ENCODE measurements at places on chromosomes 2 and 18.

GRCh38 chr2:207662203-207662602 is 37.0 kb upstream of the METTL21A start:
- no peak for DNase-seq

- DNase-seq = no peak
Observed at GRCh38 chr18:3716116-3716660, 266.2 kb downstream of the TGIF1 start.

- DNase-seq = no peak
Observed at GRCh38 chr2:97658691-97659157, 5.1 kb downstream of the ACTR1B start.

- DNase-seq = no peak
Observed at GRCh38 chr2:232026910-232027309, 65.4 kb downstream of the DIS3L2 start.

DNA sequence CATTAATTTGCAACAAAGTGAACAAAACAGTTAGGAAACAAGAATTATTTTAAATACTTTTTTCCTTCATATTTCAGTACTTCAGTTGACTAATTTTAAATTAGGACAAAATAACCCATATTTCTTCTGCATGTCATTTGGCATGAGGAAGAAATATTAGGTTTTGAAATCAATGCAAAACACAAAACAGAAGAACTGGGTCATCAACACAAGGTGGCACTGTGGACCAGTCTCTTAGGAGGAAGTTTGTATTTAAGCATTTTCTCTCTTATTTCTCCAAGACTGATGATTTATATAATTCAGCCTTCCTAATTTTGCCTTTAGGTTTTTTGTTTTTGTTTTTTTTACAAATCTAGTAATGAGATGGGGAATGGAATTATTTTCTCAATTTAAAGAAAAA is 352.8 kb upstream of the KCNH7 start:
- no peak for DNase-seq

DNA sequence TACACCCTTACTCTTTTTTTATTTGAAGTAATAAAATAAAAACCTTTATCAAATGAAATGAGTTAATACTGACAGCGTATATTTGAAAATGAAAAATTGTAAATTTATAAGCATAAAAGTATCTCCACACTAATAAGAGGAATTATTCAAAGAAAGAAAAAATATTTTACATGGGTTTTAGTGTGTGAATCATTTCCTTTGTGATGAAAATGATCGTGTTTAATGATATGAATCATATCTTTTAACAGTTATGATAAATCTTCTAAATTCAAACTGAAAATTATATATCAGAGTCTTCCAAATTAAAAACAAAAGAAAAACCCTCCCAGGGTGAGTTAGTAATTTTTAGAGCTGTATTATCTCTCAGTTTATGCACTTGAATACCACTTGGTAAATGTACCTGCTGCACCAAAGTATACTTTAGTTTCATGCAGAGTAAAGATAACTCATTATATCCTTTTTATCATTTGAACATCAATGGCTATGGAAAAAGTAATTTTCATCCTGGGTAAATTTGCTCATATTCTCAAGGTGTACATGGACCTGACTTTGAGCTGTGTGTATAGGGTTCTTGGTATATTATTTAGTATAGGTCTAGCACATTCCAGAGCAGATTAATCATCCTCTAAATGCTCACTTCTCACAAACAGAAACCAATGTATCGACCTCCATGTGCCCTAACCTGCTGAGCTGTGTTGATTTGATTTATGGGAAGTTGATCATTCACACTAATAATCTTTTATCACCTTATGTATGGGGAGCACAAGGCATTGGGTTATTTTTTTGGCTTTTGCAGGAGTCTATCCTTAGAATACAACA is 98.7 kb upstream of the VWC2L start:
- DNase-seq = no peak

DNA sequence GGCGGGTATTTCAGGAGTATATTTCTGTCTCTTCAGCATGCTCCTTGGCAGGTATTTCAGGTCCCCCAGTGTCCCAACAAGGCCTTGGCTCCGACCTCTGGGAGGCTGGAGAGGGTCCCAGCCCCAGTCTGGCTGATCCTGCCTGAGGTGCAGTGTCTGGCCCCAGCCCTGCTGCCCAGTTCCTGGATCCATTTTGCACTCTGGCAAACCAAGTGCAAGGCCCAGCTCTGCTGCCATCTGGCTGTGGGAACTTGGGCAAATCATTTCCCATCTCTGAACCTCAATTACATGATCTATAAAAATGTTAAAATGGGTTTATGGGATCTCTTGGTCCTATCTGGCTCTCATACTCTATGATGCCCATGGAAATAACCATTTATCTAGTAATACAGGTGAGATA is 63.6 kb downstream of the ZBTB7C start:
- no peak for DNase-seq

- DNase-seq = no peak
Observed at GRCh38 chr2:222295368-222296062, 3.3 kb downstream of the PAX3 start.

DNA sequence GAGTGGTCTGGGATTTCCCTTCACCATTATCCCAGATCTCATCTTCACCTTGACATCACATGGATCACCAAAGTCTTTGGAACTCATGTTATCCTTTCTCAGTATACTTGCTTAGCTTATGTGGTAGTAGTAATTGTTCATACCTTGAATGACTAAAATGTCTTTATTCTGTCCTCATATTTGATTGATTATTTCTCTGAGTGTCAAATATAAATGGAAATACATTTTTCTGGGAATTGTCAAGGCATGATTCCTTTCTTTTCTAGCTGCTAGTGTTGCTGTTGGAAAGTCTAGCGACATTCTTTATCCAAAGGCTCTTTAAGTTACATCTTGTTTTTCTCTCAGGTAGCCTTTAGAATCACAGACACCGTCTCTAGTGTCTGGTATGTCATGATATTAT is 334.4 kb downstream of the CMPK2 start:
- no peak for DNase-seq

GRCh38 chr18:9947248-9947647 is 33.4 kb downstream of the VAPA start:
- no peak for DNase-seq

- DNase-seq = no peak
Observed at GRCh38 chr2:218003981-218004419, 1.2 kb upstream of the TNS1 start.

- no peak for DNase-seq
Observed at GRCh38 chr2:120305296-120305695, 40.6 kb upstream of the INHBB start.

Measured in activated CD4-positive, alpha-beta T cell treated with anti-CD3 and anti-CD28 coated beads, Interleukin-2, amount 50 U/mL, for 48 hours (primary cell).